NCI-H2227 treated with DMSO at 0.1 percent for 48 hours (cell line): ENCODE measurements at places on chromosomes 13 and 19.
A peak's percentile ranks its signal among the peaks of the same experiment; 100 is the strongest.

DNA sequence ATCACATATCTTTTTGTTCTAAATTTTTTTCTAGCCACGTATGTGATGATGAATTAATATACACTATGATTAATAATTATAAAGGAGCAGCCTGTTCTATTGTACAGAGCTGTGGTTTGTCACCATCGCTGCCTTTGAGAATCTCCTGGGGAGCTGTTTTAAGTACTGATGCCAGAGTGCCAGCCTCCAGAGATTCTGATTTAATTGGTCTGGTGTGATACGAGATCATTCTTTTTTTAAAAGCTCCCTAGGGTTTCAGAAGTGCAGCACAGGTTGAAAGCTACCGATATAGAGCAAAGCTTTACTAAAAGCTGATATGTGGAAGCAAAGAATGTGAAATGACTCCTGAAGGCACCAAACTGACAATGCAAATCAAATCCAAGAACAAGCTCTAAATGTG is 314.7 kb downstream of the ITGBL1 start:
- no peak for DNase-seq

GRCh38 chr19:54209811-54210494 is 9.3 kb downstream of the RPS9 start:
- DNase-seq: peak; percentile 62

GRCh38 chr19:2524840-2525723 is 49.2 kb downstream of the GADD45B start:
- no peak for DNase-seq

DNA sequence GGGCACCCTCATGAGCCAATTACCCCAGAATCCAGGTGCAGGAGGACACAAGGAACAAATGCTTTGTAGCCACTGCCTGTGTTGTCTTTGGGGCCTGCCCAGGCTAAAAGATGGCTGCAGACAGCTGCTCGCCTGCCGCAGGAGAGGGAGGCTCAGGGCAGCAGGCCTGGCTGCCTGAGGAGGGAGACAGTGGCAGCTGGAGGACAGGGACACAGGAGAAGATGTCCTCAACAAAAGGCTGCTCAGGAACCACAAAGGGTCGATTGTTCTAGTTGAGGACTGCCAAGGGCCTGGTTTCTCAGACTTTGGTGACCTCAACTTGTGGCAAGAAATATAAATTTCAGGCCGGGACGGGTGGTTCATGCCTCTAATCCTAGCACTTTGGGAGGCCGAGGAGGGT is 7.6 kb downstream of the SIRT2 start:
- DNase-seq: no peak

- DNase-seq: no peak
These were observed 31.1 kb downstream of the DNM2 start for GRCh38 chr19:10748927-10749434.

- DNase-seq: no peak
These were observed 9.6 kb downstream of the CIC start for GRCh38 chr19:42278452-42279154.

- no peak for DNase-seq
These were observed 997 bp upstream of the GPC6 start for GRCh38 chr13:93225610-93226009.

DNA sequence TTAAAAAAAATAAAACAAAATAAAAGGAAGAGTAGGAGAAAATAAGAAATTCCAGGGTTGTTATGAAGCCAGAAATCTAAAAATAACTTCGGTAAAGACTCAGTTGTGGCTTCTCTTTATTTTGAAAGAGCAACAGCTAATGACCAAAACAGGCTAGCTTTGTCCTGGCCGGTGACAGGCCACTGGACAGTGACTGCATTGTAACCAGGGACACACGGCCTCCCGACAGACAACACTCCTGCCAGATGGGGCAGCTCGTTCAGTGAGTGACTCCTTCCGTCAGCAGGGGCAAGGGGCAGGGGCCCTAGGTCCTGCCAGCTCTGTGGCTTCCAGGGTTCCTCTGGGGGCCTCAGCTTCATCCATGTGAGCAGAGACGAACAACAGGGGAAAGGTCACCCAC is 173.4 kb downstream of the KATNAL1 start:
- DNase-seq: no peak

DNA sequence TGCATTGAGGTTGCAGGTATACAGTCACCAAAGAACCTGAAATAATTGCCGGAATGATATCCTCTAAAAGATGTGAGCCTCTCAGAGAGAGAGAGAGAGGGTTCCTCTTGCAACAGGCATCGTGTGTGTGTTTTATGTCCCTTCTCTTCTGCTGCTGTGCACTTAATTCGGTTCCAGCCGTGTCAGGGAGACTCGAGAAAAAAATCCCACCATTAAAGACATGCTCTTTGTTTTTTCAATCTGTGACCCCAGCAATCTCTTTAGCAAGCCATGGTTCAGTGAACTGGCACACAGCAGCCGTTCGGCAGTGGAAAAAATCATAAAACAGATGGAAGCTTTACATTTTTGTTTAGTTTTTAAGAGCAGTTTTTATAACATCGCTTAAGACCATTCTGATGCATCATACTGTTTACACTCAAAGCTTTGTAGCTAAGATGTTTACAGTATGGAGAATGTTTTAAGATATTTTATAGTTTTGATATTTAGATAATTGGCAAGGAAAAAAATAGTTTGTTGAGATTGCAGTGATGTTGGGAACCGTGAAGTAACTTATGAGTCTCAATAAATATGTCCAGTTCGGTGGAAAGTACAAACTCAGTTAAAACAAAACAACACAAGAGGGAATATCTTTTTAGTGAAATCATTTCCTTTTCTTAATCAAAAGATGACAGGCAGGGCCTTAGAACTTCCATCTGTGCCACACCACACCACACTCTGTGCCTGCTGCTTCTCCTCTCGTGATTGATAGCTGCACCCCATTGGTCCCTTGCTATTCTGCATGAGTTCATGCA is 31.2 kb upstream of the ZNF536 start:
- DNase-seq: no peak

DNA sequence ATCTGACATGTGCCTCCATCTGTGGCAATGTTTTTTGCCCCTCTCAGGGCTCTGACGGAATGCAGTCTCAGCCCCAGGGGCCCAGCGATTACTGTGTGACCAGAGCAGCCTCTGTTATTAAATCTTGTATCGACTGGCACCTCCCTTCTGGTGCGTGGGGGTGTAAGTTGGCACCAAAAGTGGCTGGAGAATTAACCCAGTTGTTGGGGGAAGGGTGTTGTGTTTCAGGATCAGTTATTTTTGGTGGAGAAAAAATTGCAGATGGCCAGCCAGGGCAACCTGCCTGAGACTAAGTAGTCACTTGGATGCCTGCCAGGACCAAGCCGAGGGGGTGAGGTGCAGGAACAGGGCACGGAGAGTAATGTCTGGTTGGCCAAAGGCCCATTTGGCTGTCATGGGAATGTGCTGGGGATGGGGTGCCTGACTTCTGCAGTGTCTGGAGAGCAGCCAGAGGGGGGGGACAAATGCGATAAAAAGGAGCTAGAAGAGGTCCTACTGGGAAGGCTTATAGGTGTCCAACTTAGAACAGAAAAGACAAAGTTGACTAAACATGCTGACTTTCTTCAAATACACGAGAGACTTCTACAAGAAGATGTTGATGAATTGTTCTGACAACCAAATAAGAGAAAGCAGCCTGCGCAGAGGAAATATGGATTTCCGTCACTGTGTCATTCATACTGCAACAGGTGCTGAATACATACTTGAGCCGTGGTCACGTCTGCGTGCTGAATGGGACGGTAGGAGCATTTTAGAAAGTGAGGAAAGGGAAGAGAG is 69.8 kb downstream of the SIAH3 start:
- DNase-seq: peak; percentile 40

- no peak for DNase-seq
These were observed 50.8 kb upstream of the XPO4 start for GRCh38 chr13:20953245-20953931.

DNA sequence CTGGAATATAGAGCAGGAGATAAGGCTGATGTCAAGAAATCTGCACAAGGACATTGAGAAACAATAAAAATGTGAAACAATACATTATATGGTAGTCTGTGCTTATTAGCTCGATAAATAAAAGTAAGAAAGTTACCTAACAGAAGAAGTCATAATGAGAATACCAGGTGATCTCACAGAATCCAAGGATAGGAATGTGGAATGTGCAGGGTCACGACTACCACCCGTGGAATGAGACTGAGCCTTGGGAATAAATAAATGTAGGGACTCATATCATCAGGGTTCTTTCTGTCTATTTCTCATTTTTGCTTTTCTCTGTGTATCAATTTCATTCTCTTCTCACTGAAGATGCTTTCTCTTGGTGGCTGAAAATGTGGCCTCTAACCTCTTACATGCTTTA is 26.0 kb upstream of the KBTBD7 start:
- DNase-seq: no peak

- peak; percentile 26 for DNase-seq
These were observed 18.7 kb downstream of the GADD45B start for GRCh38 chr19:2494447-2495129.

GRCh38 chr19:39171479-39172465 is 25.0 kb upstream of the NCCRP1 start:
- no peak for DNase-seq

DNA sequence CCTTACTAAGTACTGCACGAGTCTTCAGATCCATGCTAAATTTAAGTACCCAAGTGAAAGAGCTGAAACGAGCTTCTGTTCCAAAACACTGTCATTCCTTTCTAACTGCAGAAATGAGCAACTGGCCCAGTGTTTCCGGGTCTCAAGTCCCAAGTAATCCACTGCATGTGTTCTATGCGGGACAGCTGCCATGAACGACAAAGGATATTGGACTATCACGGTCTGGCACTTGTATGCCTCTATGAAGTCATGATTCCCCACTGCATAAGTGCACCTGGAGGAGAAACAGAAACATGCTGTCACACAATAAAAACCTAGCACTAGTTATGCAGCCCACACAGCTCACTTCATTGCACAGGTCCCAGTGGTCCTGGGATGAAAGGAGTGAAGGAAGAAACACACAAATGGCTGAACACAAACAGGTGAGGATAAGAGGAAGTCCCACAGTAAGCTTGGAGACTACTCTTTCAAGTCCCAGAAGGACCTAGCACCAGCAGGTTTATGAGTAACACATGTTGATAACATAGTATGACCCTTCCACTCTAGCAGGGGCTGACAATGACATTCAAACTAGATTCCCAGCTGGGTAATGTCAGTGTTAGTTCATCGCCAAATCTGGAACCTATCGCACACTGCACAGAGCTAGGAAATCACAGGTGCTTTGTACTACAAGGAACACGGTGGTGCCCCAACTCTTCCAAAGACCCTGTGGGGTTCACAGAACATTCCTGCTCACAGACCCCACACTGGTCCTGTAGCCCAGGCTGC is 11.3 kb downstream of the PCID2 start:
- DNase-seq: no peak

DNA sequence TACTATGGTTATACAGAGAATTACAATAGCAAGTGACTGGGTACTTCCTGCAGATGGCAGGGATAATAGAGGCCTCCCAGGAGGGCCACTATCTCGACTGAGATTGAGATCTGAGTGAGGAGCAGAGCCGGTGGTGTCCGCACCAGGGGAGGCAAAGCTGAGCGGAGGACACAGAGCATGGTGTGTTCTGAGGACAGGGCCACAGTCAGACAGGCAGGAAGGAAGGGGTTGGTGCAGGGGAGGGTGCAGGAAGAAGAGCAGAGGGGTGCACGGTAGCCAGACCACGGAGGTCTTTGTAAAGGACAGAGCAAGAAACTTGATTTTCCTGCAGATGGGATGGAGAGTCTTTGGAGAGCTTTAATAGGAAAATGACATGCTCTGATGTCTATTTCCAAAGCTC is 152.4 kb downstream of the SHISA2 start:
- no peak for DNase-seq

GRCh38 chr13:90443268-90443667 is 904.2 kb upstream of the MIR17HG start:
- no peak for DNase-seq

- DNase-seq: no peak
These were observed 15.8 kb upstream of the GARIN5A start for GRCh38 chr19:50492303-50493052.

GRCh38 chr13:109627649-109628048 is 158.7 kb downstream of the IRS2 start:
- no peak for DNase-seq

GRCh38 chr19:55676383-55676782 is 1.4 kb downstream of the EPN1 start:
- DNase-seq: no peak

- no peak for DNase-seq
These were observed 13.2 kb upstream of the CRTC1 start for GRCh38 chr19:18670312-18670711.

- DNase-seq: peak; percentile 43
These were observed 931 bp downstream of the USP12 start for GRCh38 chr13:27170516-27171243.

- peak; percentile 69 for DNase-seq
These were observed 28.5 kb downstream of the ZNF266 start for GRCh38 chr19:9406798-9407352.

GRCh38 chr13:70171151-70171550 is 62.9 kb upstream of the KLHL1 start:
- DNase-seq: no peak

DNA sequence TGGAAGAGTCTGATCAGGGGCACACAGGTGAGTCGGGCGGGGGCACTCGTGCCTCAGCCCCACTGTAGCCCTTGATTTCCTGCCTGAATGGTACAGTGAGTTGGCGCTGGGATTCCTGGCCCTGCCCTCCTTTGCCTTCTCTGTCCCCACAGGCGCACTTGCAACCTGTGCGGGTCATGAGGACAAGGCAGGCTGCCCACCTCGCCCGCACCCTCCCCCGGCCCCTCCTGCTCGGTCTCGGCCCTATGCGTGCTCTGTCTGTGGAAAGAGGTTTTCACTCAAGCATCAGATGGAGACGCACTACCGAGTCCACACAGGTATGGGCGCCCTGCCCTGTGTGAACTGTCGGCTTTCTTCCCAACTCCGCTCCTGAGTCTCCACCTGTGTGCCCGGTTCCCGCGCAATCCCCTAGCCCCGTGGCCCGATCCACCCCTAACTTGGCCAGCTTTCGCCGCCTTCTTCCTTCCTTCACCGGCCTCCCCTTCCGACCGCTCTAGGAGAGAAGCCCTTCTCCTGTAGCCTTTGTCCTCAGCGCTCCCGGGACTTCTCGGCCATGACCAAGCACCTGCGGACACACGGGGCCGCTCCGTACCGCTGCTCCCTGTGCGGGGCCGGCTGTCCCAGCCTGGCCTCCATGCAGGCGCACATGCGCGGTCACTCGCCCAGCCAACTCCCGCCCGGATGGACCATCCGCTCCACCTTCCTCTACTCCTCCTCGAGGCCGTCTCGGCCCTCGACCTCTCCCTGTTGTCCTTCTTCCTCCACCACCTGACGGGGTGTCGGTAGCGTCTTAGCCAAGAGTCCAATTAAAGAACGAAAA is 1.6 kb upstream of the KMT2B start:
- DNase-seq: peak; percentile 92
